ENCODE measurements at places on chromosomes 11 and 22.
A peak's percentile ranks its signal among the peaks of the same experiment; 100 is the strongest.

GRCh38 chr22:45638197-45638596 lies 33.4 kb upstream of the ATXN10 start:
- DNase-seq, result no peak

DNA sequence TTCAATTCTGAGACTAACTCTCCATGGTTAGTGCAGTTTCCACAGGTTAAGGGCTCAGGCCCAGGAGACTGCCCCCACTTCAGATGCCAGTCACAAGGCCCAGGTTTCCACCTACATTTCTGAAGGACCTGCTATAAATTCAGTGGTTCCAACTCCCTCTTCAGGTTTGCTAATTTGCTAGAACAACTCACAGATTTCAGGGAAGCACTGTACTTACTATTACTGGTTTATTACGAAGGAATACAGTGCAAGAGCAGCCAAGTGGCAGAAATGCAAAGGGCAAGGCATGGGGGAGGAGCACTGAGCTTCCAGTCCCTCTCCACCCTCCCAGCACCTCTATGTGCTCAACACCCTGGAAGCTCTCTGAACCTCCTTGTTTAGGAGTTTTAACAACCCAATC lies 39.3 kb upstream of the SPON1 start:
- DNase-seq, result no peak

DNA sequence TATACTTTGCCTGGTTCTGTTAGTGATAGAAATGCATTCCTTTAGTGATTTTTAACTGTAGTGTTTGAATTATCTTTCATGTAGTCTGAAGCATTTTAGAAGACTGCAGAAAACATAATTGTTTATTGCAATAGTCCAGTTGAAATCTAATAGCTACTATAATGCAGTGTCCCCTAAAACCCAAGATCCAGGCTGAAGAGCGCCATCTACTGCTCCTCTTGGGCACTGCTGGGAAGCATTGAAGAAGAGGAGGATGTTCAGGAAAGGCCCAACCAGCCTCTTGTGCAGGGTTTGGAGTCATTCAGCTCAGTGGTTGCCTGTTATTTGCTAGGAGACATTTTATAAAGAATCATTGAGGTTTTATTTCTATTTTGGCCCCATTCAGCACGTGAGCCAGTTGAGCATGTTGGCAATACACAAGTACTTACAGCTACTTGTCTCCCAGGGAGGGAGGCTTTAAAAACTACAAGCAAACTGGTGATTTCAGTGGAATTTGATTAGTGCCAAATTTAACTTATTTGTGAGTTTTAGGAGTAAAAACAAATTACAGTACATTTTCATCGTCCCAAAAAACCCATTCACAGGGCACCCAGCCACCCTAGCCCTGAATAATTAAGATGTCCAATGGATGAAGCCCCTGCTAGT lies 74.9 kb upstream of the HORMAD2 start:
- peak; percentile 73 for DNase-seq

- no peak for DNase-seq
These were observed 70.8 kb downstream of the GAB2 start for GRCh38 chr11:78346799-78347198.

- DNase-seq, result no peak
These were observed 8.5 kb downstream of the TMEM258 start for GRCh38 chr11:61783717-61784505.

DNA sequence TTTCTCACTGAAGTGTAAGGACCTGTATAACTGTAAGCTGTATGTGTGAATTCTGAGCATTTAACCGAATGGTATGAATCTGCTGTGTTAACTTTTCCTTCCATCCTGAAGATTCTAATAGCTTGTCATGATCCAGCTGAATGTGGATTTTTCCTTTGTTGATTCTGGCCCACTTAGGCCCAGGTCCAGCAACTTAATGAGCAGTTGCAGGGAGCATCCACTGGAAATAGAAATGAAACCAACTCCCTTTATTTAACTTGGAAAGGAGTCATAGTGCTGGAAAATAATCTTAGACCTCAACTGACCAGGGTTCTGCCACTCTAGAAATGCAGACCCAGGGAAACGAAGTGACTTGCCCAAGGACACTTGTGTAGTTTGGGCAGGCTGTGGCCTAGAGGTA lies 142.3 kb upstream of the MTNR1B start:
- no peak for DNase-seq

DNA sequence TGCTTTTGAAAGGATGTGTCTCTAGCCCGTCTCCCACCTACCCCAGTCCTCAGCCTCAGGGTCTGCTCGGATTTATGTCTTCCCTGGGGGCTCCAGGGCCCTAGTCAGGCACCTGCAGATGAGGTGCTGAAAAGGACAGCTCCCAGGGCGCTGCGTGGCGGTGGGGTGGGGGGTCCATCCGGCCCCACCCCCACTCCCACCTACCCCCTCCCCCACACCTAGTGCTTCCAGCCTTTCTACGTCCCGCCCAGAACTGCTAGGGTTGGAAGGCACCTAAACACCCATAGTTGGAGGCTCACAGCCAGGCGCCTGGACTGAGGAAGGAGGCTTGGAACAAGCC lies 1.4 kb upstream of the ROBO3 start:
- no peak for DNase-seq

DNA sequence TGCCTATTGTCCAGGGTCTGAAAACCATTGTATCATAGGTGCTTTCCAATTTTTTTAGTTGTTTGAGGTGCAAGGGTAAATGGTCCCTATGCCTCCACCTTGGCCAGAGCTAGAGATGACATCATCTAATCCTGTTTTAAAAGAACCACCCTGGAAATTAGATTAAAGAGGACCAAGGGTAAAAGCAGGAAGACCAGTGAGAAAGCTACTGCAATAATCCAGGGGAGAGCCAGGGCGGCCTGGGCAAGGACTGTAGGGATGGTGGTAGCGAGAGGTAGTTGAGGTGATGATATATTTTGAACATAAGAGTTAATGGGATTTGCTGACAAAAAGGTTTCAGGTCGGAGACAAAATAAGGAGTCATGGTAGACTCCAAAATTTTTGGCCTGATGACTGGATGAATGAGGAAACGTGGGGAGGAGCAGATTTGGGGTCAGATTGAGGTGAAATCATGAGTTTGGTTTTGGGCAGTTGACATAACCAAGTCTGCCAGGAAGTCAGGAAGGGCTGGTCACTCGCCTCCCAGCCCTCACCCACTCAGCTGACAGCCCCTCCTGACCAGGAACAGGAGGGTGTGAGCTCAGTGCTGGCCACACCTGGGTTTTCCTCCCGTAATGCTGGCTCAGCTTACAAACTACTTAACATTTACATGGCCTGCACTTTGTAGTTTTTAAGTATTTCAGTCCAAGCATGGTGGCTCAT lies 23.0 kb downstream of the SCN4B start:
- DNase-seq, result no peak

DNA sequence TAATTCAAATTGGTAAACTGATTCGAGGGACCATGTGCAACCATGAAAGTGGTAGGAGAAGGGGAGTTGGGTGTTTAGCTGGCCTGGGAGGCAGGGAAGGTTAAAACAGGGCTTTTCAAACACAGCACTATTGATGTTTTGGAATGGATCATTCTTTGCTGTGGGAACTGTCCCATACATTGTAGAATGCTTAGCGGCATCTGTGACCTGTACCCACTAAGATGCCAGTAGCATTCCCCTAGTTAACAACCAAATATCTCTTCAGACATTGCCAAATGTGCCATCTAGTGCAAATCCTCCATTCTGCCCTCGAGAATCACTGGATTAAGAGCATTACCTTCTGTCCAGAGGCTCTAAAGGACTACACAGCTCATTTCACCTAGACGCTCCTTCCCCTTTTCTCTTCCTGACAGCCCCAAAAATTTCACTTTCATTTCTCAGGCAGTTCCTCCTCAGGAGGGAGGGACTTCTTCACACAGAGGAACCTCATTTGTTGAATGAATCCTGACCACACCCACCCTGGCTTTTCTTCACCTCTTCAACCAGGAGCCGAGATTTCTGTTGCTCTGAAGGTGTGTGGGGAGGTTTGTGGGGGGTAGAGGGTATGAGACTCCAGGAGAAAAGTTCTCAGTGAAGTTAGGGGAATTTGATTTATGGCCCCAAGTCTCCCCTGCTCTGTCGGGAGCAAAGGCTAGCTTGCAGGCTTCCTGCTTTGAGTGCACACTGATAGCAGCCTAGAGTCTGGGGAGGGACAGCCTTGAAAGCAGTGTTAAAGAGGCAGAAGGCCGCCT lies at the start of gene TRIM34:
TRIM34 (plus strand) TSS at position 513 of the 791 bp plus-strand sequence. CDS start 7,331 bp downstream, outside the sequence.
- no peak for DNase-seq

GRCh38 chr11:61966734-61967115 lies 709 bp downstream of the FTH1 start:
- no peak for DNase-seq

GRCh38 chr11:19437760-19438159 lies 197.0 kb upstream of the E2F8 start:
- no peak for DNase-seq

DNA sequence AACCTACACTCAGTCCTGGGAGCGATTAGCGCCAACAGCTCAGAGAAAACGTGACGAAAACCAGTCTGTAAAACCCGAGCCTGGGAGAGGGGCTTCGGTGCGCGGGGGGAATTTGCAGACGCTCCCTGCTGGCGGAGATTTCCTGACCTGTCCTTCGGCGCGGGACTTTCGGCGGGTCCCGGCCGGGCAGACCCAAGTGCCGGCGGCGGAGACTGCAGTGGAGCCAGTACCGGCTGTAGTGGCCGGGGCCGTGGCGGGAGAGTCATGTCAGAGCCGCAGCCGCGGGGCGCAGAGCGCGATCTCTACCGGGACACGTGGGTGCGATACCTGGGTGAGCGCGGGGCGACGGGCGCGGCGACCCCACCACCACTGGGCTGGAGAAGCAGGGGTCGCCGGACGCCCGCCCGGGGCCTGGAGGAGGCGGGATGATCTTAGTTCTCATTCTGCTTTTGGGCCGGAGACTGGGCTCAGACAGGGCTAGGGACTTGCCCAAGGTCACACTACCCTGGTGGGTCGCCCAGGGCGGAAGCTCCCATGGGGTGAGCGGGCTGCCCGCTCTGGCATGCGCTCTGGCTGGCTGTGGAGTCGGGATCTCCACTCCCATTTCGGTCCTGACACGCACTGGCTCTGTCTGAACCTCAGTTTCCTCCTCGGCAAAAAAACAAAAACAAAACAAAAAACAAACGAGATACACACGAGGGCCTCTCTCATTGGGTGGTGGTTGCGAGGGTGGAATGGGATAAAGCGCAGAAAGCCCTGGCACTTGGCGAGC lies at the start of gene MTFP1:
MTFP1 (plus strand) TSS at position 153 of the 772 bp plus-strand sequence; CDS start at position 265, 112 bp downstream.
- peak; percentile 74 for DNase-seq

- DNase-seq, result no peak
These were observed 52.2 kb upstream of the PAX6 start for GRCh38 chr11:31863170-31863832.

DNA sequence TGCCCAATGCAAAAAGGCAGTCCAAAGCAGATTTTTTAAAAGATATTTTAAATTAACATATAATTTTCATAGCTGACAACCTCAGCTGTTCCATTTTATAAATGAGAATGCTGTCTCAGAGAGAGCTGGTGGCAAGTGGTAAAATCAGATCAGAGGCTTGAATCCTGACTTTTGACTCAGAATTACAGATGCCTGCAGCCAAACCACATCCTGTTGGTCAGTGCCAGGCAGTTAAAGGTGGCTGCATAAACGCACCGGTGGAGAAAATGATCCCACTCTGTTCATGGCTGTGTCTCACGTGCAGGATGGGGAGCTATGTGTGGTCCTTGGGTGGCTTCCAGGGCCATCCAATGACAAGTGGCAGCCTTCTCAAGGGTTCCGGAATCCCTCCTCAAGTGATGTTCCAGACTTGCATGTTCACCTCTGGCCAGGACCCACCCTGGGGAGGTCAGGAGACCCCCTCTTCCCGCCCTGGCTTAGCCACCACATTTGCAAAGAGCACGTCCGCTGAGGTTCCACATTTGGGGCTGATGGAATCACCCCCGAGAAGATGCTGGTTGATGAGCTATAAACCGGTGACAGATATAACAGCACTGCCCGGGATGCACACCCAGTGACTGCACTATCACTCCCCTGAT lies 155.5 kb downstream of the SHANK2 start:
- no peak for DNase-seq

GRCh38 chr22:39174498-39175352 lies 22.2 kb upstream of the CBX7 start:
- DNase-seq, result peak; percentile 79

DNA sequence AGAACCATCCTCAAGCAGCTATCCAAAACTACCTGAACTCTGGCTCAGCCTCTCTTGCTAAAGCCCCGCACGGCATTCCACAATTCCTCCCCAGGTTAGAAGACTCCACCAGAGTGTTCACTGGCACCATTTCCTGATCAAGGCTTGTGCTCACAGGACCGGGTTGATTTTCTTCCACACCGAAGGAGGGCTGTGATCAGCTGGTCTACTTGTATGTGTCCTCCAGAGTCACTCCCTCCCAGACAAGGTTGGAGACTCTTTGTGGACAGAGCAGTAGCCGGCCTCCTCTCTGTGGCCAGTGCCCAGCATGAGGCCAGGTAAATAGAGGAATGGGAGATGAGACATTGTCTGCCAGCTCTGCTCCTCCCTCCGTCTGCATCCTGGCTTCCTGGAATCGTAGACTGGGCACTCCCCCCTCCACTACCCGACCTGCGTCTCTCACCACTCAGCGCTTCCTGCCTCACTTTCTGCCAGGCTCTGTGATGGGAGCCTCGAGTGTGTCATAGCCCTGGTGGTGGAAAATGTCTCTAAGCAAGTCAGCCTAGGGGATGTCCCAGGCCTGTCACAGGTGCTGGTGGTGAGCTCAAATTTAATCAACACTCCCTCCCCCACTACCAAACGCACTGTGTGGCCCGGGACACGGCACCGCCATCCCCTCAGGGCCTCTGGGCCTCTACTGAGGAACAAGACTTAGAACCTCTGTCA lies 12.5 kb upstream of the TMPRSS6 start:
- no peak for DNase-seq

GRCh38 chr11:4523666-4524065 lies 21.3 kb upstream of the OR52M1 start:
- no peak for DNase-seq

DNA sequence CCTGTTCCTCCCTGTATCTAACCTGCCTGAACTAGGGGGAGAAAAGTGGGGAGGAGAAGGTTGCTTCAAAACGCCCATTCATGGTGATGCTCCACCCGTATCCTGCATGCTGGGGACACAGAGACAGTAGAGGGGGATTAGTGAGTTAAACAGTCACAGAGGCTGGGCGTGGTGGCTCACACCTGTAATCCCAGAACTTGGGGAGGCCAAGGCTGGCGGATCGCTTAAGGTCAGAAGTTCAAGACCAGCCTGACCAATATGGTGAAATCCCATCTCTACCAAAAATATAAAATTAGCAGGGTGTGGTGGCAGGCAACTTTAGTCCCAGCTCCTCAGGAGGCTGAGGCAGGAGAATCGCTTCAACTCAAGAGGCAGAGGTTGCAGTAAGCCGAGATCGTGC lies 1.8 kb upstream of the DENND5A start:
- DNase-seq, result no peak

GRCh38 chr11:108224911-108225786 lies 2.3 kb downstream of the ATM start:
- DNase-seq, result no peak

Data from psoas muscle (tissue), 8 donors.